Ammon's horn (tissue), 1 donor: ENCODE measurements at places on chromosomes 7 and 10.

- DNase-seq: no peak
Measured at GRCh38 chr7:140327261-140327661, 71.1 kb downstream of the SLC37A3 start.

DNA sequence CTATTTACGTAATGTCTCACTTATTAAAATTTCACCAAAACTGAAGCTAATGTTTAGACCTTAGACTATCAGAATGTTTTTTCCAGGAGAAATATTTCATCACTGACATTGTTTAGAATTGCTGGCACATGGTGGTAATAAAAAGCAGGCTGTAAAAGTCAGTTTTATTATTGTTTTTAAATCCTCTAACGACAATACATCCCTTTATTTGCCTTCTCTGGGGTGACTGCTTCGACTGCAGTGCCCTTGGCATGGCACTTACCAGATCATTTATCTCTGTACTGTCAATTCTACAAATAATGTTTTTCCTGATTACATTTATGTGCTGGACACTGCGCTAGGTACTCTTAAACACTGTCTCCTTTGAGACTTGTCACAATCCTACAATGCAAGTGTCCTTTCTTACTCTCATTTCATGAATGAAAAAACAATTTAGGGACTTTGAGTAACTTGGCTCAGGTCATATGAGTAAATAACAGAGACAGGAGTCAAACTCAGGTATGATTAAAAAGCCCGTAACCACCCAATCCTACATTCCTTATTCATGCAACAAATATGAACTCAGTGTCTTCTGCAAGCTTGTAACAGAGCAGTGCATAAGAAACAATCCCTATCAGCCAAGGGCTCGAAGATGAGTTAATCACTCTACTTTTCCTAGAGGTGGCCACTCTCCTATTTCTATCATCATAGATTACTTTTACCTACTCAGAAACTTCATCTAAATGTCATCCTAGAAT is 5.6 kb upstream of the ING3 start:
- no peak for DNase-seq

- no peak for DNase-seq
Measured at GRCh38 chr7:158246960-158247673, 340.5 kb downstream of the PTPRN2 start.

DNA sequence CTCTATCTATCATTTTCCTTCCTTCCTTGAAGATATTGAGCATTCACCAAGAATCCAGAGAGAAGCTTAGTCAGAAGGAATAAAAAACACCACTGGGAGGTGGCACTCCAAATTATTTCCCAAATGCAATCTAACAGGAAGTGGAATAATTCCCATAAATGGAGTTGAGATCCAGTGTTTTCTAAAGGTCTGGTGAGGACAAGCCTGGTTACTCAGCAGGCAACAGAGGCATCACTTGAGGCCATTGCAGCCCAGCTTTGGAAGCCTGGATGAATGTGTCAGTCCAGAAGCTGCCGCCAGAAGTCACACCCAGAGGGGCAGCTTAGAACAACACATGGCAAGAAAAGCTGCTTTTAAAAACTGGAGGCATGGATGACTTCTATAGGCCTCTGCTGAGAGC is 288.9 kb upstream of the KLF6 start:
- DNase-seq: no peak

DNA sequence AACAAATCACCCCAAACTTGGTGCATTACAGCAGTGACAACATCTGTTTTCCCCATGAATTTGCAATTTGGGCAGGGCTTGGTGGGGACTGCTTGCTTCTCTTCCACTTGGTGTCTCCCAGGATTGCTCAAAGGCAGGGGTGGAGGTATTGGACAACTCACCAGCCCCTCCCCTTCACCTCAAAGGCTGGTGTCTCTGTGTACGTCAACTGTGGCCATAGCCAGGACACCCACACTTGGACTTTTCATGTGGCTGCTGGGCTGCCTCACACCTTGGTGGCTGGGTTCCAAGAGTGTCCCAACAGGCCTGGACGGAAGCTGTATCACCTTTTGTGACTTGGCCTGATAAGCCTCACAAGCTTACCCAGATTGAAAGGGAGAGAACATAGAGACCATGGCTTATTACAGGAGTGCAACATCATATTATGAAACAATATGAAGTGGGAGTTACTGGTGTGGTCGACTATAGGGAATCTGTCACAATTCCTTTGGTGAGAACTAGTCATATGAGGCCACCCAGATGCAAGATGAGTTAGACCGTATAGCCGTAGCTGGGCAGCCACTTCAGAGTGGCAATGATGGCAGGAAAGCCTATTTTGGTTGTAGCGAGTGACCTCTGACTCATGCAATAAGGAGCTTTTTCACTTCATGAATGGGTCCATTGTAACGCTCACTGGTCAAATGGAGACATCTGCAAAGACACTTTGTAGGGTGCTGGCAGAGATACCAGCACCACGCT is 187.6 kb upstream of the ITGB1 start:
- peak; percentile 65 for DNase-seq

GRCh38 chr7:142867398-142868187 is 12.7 kb downstream of the EPHB6 start:
- DNase-seq: no peak

DNA sequence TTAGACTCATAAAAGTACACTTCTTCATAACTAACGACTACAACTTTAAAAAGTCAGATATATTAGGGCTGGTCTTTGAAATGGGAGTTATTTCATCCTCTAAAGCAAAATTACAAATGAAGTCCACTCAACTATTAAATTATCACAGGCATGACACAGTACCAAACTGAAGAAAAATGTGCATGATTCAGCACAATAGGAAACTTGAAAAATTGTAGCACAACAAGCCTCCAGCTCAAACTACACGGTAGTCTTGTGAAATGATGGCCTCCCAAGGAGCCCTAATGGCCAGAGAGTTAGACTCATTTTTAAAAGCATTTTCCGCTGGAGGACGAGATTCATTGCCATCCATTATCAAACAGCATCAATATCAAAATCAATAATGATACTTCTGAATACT is 76.4 kb downstream of the MAGI2 start:
- DNase-seq: no peak

DNA sequence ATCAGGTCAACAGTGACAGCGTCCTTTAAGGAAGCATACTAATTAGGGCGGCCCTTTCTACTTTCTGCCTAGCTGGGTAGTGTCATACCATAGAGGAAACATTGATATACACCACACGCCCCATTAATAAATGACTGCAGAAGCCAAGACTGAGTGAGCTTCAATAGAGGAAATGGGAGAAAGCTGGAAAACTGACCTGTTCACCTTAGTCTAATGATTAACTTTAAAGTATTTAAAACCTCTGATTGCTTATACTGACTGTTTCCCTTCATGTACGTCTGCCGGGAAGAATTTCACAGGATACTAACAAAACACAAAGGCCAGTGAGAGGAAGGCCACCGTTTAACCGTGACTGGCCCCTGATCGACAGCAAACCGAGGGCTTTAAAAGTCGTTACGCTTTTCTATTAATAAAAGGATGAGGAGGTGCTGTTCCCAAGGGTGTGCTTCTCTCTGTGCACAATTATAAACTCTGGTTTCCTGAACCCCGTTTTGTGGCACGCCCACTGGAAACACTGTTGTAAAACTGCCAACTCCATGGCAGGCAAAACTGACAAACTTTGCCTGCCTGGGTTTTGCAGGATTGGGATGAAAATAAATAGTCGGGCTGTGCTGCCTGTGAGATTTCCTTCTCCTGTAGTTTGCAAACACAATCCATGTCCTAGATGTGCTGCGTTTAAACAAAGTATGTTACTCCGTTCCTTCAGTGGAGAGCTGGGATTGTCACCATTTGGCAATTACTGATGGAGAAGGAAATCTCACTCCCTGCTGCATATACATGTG is 137.6 kb downstream of the NRP1 start:
- peak; percentile 40 for DNase-seq

DNA sequence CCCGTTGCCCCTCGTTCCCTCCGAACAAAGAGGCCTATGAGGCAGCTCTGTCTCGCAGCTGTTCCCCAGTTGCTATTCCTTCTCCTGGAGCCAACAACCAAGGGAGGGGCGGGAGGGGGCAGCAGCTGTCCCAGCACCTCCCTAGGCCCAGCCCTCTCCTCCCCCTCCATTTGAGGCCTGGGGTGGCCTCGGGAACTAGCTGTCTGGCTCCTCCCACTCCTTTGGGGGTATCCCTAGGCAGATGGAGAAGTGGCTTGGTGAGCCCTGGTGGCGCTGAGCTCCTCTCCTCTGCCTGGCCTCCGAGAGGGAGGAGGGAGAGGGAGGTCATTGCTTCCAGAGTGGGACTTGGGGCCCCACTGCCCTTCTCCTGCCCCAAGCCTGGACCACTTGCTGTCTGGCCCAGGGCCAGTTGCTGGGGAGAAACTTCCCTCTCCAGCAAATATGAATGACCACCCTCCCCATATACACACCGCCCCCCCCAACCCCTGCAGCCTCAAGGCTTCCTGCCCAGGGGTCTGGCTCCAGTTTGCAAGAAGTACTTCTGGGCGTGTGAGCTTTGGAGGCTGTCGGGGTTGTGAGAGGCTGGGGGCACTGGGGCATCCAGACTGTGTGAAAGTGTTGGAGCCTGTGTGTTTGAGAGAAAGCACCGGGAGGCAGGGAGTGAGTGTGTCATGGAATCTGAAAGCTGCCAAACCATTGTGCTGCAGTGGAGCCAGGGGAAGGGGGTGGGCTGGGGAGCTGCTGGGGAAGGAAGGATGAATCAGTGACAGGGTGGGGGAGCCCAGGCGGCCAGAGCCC is 3.1 kb downstream of the FLNC start:
- peak; percentile 83 for DNase-seq

DNA sequence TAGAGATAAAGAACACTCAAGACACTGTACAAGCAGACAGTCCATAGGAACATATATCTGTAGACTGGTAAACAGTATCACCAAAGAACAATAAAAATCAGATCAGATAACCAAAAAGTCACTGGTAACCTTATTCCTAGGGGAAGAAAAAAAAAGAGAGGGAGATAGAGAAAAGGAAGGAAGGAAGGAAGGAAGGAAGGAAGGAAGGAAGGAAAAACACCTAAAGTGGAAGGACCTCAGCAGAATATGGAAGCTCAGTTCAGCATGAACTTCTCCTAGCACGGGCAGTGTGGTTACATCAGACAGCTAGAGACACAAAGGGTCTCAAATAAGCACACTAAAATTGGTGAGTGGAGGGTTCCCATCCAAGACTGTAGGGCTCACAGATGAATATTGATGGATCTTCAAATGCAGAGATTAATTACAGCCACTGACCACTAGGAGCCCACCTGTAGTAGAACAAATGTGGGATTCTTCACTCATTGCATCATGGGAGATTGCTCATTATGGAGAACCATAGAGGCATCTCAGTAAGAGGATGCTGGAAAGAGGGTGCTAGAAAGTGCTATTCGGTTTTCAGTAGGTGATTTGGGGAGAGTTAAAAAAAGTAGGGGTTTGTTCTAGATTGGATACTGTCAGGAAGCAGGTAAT is 293.4 kb upstream of the C7orf33 start:
- DNase-seq: no peak

- DNase-seq: no peak
Measured at GRCh38 chr10:48442809-48443177, 136.3 kb downstream of the MAPK8 start.

- DNase-seq: no peak
Measured at GRCh38 chr10:64528294-64529002, 1007.2 kb downstream of the REEP3 start.

GRCh38 chr10:69663369-69663947 is 33.4 kb downstream of the FAM241B start:
- no peak for DNase-seq

DNA sequence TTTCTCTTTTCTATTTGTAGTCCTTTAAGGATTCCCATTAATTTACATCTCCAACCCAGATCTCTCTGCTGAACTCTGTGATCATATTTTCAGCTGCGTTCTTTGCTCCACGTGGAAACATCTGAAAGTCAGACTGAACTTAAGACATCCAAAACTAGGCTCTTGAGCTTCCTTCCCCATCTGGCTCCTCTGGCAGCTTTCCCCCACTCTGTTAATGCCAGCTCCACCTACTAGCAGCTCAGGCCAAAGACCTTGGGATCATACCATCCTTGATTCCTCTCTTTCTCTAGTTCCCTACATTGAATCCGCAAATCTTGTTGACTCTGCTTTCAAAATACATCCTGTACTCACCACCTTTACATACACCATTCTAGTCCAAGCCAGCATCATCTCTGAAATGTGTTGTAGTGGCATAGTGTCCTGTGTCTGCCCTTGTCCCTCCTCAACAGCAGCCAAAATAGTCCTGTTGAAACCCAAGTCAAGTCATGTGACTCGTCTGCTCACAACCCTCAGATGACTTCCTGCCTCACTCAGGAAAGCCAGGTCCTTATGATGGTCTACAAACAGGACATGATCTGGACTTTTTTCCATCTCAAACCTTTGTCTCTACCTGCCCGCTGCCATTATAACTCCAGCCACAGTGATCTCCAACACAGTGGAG is 7.0 kb downstream of the REEP3 start:
- DNase-seq: no peak

- DNase-seq: peak; percentile 37
Measured at GRCh38 chr7:32357535-32358277, 132.5 kb downstream of the LSM5 start.

- no peak for DNase-seq
Measured at GRCh38 chr10:43256531-43257346, 10.1 kb downstream of the RASGEF1A start.

DNA sequence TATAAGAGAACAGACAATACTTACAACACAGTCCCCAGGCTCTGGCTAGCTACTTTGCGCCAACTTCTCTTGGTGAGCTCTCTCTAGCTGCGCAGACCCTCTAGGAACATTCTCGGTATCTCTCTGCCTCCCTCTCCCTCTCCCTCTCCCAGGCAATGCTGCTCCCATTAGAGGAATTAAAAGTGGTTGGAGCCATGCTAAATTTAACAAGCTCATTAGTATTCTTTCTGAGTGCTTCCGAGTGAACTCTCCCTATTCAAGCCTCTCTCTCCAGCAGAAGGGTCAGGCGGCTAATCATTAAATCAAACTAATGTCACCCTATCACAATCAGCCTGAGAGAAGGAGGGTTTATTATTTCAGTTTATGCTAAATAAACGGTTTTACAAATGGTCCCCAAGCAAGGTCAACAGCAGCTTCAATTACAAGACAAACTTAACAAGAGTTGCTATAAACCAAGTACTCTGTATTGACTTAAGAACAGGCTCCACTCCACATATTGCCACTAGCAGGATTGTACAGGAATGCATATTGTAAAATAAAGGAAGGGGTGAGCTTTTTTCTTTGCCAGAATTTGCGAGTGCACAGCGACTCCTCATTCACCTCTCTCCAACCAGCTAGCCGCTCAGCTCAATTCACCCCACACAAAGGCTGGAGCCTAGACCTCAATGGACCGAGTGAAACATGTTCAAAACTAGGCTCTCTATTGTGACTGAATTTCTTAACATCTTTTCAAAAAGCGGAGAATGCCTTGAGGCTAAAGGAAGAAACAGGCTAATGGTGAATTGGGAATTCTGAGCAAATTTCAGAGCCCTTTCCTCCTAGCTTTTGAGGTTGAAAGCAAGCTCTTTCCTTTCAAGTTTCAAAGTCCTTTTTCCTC is 84.4 kb downstream of the GLI3 start:
- DNase-seq: peak; percentile 59

GRCh38 chr10:20443094-20443493 is 454.0 kb downstream of the NEBL start:
- DNase-seq: no peak

DNA sequence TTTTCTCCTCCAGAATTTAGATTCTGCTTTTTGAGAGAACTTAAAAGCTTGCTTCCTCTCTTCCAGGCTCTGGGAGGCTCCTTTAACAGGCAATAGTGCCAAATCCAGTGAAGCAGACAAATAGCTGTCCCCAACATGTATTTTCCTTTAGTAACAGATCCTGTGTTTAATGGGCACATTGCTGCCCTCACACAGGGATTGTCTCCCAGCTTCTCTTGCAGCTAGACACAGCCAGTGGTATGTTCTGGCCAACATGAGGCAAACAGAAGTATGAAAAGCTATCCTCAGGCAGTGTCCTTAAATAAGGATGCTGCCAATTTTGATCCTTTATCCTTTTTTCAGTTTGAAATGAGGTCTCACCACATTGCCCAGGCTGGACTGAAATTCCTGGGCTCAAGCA is 38.2 kb downstream of the MALSU1 start:
- no peak for DNase-seq
